Activated CD4-positive, alpha-beta T cell treated with anti-CD3 and anti-CD28 coated beads for 36 hours (primary cell): ENCODE measurements at places on chromosomes 3 and 15.

DNA sequence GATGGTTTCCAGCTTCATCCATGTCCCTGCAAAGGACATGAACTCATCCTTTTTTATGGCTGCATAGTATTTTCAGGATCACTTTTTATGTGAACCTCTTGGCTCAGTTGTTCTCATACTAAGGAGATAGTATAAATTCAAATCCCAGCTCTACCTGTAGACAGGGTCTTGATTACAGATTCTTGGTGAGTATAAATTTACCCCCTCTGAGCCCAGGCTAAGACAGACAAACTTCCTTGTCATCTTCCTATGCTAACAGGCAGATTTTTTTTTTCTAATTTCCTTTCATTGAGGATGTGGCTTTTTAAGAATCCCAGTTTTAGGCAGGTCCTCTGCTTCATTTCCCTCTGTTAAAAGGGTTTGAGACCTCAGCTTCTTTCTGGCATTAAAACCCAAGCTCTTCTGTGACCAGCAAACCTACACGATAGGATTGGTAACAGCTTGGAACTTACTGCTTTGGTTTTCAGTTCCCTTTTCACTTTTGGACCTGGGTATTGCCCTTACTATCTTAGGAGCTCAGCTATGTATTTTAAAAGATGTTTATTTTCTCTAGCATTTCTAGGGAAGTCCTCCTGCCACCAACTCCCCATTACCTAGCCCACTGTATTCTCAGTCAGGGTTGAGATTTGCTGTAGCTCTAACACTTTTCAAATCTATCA is 72.5 kb downstream of the VPS8 start:
- DNase-seq = no peak

GRCh38 chr3:110743202-110743601 is 328.4 kb upstream of the NECTIN3 start:
- no peak for DNase-seq

GRCh38 chr15:92958105-92958504 is 58.0 kb downstream of the CHD2 start:
- DNase-seq = peak; percentile 75

DNA sequence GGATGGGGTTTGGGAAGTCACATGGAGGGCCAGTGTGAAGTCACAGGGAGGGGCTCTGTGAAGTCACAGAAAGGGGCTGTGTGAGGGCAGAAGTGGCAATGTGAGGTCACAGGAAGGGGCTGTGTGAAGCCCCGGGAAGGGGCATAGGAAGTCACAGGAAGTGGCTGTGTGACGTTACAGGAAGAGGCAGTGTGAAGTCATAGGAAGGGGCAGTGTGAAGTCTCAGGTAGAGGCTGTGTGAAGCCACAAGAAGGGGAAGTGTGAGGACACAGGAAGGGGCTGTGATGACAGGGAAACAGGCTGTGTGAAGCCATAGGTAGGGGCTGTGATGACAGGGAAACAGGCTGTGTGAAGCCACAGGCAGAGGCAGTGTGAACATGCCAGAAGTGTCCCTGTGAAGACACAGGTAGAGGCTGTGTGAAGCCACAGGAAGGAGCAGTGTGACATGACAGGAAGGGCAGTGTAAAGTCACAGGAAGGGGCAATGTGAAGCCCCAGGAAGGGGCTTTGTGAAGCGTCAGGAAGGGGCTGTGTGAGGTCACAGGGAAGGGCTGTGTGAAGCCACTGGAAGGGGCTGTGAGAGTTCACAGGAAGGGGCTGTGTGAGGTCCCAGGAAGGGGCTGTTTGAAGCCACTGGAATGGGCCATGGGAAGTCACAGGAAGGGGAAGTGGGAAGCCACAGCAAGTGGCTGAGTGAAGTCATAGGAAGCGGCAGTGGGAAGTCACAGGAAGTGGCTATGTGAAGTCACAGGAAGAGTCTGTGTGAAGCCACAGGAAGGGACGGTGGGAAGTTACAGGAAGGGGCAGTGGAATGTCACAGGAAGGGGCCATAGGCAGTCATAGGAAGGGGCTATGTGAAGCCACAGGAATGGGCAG is 37.1 kb downstream of the GASK1A start:
- no peak for DNase-seq

- DNase-seq = no peak
These were observed 112.3 kb downstream of the RORA start for GRCh38 chr15:61116825-61117224.

DNA sequence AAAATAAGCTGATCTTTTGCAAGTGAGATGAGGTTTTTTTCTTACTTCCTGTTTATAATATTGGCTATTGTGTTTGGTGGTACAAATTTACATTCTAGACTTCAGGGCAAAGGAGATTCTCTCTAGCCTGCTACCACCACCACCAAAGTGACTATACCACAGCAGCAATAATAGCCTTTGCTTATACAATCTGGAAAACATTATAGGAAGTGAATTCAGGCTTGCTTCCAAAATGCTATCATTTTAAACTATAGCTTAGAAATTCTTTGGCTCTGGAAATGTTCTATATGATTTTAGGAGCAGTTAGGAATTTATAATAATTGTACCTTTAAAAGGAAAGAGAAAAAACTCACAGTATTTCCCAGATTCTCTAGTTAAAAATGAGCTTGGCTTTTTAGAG is 94.4 kb downstream of the TFG start:
- no peak for DNase-seq

DNA sequence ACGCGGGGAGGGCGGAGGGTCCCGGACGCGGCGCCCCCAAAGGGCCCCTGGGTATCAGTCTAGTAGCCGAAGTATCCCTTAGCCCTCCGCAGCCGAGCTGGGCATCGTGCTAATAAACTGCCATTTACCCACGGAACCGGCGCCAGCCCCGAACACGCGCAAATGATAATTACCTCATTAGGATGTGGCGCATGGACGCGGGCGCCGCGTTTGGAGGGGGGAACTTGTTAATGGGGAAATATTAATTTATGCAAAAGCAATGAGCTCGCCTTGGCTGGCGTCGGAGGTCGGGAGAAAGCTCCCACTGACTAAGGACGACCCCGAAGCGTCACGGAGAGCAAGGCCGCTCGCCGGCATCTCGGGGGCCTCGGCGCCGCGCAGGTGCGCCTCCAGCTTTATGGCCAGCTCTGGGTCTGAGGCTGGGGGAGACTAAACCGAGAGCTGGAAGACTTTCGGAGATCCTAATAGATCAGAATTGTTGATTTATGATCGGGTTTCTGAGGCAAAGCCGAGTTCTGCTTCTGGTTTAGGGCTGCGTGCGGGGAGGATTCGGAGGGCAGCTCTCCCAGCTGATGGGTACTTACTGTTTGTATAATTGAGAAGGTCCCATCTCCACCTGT is 474 bp upstream of the FEZF2 start:
- DNase-seq = no peak

- DNase-seq = no peak
These were observed 33.6 kb downstream of the SSUH2 start for GRCh38 chr3:8610951-8611350.

DNA sequence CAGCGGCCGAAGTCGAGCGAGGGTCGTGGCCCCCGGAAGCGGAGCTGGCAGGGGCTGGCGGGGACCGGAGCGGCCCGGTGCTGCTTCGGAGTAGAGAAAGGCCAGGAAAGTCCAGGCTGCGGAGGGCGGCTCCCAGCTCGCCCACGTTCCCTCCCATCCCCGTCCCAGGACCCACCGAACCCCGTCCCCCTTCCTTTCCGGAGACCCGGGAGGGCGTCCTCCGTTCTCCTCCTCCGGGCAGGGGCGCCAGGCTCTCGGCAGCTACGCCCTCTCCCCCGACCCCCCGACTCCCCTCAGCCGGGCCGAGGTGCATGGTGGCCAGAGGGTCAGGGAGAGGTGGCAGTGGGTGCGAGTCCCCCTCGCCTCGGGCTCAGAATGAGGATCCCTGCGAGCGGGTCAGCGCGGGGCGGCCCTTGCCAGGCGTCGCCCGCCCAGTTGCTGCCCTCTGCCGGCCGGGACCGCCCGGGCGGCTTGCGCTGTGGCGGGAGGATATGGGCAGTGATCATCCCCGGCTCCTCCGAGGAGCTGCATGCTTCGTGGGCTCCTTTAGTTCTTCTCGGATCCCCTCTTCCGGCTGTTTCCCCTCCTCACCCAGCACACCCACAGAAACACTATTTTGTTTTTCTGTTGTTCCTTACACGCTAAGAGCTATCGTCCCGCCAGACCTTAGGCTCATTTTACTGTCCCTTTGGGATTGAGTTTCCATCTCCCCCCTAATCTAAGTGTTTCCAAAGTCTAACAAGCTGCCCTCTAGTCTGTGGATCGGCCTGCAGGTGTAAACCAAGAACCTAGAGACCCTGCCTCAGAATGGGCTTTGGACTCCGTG is 744 bp upstream of the ALDH1A2 start:
- DNase-seq = peak; percentile 72

DNA sequence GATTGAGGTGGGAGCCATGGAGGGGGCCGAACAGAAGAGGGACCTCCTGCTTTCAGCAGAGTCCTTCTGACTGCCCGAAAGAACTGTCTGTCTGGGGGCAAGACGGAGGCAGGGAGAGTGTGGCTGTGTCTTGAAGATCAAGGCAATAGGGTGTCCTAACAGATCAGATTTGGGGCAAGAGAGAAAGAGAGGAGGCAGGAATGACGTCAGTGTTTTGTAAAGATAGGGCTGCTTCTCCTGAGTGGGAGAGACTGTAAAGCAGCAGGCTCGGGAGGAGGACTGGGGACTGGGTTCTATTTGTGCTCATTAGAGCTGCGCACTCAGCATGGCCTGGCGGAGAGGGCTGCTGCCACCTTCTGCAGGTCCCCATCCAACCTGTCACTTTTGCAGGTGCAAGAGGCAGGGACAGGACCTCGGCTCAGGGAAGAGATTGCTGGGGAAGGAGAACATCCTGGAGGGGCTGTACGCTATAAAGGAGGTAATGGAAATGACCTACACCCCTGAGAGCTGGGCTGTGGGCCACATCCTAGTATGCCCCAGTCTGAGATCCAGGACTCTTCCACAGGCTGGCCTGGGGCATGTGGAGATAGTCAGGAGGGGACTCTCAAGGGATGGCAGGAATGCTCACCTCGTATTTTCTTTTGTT is 29.0 kb upstream of the FGD5 start:
- no peak for DNase-seq

DNA sequence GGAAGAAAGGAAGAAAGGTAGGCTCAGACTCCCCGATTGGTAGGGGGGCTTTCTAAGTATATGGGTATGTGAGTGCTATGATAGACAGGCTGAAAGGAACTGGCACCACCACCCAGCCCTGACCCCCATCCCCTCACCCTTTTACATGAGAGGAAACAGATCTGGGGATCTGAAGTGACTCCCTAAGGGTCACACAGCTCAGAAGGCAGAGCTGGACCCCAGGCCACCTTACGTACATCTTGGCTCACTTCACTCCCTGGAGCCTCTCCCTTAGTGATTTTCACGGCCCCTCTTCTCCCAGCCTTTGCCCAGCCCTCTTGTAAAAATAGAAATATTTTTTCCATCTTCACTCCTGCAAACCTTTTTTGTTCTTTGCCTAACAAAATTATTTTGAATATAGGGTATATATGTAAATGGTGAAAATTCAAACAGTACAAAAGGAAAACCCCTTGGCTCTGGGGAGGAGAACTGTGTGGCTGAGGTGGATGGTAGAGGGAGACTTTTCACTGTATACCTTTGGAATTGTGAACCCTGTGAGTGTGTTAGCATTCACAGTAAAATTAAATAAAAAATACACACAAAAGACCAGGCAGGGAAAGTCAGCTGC is 34.8 kb upstream of the POLG start:
- DNase-seq = no peak

- no peak for DNase-seq
These were observed 259.2 kb downstream of the TJP1 start for GRCh38 chr15:29563112-29563511.

DNA sequence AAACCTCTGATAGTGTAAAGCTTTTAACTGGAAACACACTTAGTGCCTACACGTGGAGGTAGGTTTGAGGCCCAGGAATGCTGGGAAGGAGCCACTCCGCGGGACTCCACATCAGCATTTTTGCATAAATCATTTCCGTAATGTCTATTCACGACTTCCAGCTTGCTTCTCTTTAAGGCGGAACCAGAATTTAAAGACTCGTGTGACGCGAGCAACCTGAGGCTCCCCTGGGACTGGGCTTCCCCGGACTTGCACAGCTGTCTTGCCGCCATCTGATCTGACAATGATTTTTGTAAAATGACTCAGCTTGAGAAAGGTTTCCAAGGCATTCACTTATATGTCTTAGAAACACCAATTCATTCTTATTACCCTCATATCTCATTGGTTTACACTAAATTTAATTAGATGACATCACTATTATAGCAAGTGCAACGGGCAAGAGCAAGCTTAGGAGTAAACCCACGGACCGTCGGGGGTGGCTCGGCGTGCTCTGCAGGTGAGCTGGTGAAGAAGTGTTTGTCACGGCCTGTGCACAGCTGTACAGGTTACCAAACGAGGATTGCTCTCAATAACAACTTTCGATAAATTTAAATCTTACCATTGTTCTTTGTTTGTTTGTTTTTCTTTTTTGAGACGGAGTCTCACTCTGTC is 95.2 kb downstream of the CHSY1 start:
- no peak for DNase-seq

DNA sequence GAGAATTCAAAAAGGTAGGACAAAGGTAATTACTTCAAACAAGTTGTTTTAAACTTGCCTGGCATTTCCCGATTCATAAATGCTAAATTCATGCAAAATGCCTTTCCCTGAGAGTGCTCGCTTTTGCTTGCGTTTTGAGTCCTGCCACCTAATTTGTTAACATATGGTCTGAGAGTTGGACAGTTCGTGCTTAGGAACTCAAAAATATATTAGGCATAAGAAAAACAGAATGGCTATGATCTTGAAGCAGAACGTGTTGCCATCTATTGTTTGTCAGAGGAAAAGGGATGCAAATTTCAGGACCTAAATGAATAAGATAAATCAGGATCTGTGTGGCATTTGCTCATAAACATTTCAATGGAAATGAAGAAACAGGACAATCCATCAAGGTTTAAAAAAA is 195.8 kb downstream of the ZMAT3 start:
- no peak for DNase-seq

GRCh38 chr3:183534249-183534648 is 21.3 kb downstream of the KLHL6 start:
- no peak for DNase-seq

DNA sequence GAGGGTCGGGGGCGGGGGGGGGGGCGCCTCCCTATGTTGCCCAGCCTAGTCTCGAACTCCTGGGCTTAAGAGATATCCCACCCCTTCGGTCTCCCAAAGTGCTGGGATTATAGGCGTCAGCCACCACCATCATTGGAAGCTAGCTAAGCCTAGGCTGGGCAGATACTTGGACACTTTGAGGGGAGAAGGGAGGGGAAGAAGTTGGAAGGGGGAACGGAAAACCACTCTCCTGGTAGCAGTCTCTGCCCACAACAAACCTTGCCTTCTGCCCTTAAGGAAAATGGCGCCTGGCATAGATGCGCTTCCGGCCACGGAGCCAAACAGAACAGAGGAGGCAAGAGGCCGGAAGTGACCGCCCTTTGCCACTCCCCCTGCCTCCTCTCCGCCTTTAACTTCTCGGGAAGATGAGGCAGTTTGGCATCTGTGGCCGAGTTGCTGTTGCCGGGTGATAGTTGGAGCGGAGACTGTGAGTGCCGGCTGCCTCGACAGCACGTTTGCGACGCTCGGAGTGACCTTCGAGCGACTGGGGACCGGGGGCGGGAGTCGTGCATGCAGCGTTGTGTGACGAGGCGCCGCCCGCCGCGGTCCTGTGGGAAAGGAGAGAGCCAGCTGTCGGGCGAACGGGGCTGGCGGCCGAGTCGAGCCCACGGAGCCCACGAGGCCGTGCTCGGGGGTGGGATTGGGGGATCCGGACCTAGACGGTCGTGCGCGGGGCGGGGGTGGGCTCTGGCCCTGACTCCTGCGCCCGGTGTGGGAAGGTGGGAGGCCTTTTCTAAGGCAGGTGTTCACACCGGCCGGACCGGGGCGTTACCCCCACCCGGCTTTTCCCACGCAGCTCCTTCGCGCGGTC is at the start of gene MFN1:
MFN1 (plus strand) TSS at position 365 of the 850 bp plus-strand sequence. CDS start 1,143 bp downstream, outside the sequence.
- peak; percentile 94 for DNase-seq
